Activated T-helper 2 cell treated with anti-CD3 and anti-CD28 coated beads, Interferon-gamma antibody, Interleukin-2, Interleukin-4, amounts not matched to agents 10 μg/mL and 5 μg/mL and 100 μg/mL, durations not matched to agents 14 hours and 24 hours and 36 hours (primary cell): ENCODE measurements at places on chromosomes 13 and 19. TPM values are rescaled to one million over a fixed set of nuclear protein-coding genes. Genes with fewer than 3 reads are reported as not detected.

The ATP8B3 gene
- 11.3 and 11.5 TPM in 2 replicates for total RNA-seq

GRCh38 chr13:48531416-48532255 is 1.2 kb downstream of the RCBTB2 start:
- peak; percentile 21 for DNase-seq

DNA sequence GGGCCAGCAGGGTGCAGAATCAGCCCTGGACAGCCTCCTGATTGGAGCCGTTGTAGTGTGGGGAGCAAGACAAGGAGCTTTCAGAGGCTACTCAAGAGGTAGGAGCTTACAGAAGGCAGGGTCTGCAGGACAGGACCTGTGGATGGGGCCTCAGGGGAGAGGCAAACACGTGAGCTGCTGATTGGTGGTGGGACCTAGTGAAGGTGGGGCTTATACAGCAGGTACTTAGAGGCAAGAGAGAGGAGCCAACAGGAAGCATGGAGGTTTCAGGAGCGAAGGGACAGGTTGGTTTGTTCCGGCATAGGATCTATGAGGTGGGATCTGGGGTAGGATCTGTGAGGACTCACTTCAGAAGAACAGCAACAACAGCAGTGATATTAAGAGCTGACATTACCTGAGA is 32.4 kb downstream of the ZSWIM4 start:
- DNase-seq, result no peak

The EFNA2 gene
- not detected in 2 replicates for total RNA-seq

The ADGRE3 gene
- total RNA-seq, result not detected in 2 replicates

GRCh38 chr13:106532111-106532929 is 3.1 kb downstream of the EFNB2 start:
- no peak for DNase-seq

The IGFL4 gene
- not detected in 2 replicates for total RNA-seq

DNA sequence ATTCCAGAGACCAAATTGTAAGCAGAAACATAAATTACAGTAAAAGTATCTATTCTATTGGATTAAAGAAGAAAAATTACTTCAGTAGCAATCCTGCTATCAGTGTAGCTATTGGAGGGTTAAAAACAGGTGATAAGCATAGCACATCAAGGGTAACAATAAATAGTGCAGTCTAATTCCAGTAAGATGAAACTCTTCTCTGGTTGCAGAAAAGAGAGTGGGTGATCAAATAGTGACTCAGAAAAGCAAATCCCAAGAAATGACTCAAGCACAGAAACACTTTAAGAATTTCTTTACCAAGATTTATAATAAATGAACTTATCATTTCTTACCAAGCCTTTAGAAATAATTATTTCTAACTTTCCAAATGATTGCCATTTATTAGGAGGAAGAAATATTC is 135.7 kb downstream of the LMO7 start:
- DNase-seq, result no peak

GRCh38 chr19:5903624-5904351 is at the start of gene NDUFA11:
Gene NDUFA11, minus strand, starts transcription at chr19:5903790. Its CDS starts 82 bp downstream, at chr19:5903708.
- peak; percentile 96 for DNase-seq

- DNase-seq, result no peak
These were observed at the start of gene ASPDH for GRCh38 chr19:50513746-50514345. Gene ASPDH, minus strand, starts transcription at chr19:50513913. Its CDS starts 90 bp downstream, at chr19:50513823.

The WDR62 gene
- total RNA-seq, result 22.3 and 22.5 TPM in 2 replicates

The SLC7A9 gene
- 0.21 TPM in 1 of 2 replicates, not detected in the other for total RNA-seq

The FTL gene
- 646 and 658 TPM in 2 replicates for total RNA-seq

- no peak for DNase-seq
These were observed 1893.9 kb downstream of the PCDH9 start for GRCh38 chr13:65336087-65336749.

DNA sequence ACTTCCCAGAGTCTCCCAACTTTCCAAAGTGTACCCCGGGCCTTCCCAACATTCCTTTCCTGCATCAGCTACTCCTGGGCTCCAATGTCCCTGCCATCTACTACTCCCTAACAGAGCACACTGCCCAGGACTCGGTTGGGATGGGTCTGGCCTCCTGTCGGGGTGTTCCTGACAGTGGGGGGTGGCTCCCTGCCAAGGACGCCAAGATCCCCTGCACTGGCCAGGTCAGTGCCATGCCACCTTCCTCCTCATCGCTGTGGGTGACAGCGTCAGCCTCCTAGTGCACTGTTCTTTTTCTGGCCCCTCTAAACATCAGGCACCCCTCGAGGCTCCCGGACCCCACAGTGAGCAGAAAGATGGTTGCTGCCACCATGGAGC is 13.8 kb downstream of the EPS15L1 start:
- DNase-seq, result no peak

DNA sequence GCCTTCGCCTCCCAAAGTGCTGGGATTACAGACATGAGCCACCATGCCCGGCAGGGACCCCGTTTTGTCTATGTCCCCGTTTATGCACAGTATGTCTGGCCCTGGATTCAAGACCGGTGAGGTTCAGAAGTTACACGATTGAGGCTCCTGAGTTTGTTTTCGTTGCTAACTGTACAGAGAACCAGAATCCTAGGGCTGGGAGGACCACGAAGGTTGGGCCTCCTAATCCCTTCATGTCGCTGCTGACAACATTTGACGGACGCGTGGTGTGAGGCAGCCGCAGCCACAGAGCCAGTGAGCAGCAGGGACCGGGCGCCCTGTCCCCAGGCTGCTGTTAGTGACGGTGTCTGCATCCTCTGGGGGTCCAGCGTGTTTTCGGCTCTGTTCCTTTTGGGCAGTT is 91.4 kb downstream of the ATP11A start:
- no peak for DNase-seq

GRCh38 chr13:90246687-90247345 is 1100.7 kb upstream of the MIR17HG start:
- DNase-seq, result no peak

The ADM5 gene
- 7.2 and 7.3 TPM in 2 replicates for total RNA-seq

DNA sequence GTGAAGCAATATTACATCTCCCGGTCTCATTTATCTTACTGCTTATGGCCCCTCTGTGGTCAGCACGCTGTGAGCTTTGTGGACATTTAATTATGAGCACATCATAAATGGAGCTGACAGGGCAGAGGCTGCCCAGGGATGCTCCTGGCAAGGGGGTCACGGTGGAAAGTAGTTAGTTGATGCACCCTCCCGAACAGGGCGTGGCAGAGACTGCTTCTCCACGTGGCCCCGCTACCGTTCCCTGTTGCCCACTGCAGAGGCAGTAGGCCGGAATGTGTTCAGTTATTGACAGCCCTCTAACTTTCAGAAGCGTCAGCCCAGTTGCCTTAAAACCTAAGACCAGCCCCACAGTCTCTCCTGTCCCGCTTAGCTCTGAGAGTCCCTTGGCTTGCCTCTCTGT is 180.3 kb upstream of the ZNF507 start:
- DNase-seq, result no peak

GRCh38 chr19:49097453-49098288 is 12.4 kb downstream of the SNRNP70 start:
- DNase-seq, result peak; percentile 69

DNA sequence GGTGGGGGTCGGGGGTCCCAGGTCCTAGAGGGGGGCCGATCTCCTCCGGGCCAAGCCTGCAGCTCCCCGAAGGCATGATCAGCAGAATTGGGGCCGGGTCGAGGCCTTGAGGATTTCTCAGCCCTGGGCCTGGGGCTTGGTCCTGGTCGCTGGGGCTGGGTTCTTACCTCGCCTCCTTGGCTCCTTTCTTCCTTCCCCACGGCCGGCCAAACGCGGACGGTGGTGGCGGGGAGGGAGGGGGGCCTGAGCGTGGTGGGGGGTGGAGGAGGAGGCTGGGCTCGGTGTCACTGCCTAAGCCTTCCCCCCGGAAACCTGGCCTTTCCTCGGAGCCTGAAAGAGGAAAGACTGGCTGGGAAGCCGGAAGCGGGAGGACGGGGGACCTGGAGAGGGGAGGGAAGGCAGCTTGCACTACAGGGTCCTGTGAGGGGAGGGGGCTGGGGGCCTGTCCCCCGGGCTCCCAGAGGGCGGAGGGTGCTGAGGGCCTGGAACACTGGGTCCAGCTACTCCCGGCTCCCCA is at the start of gene ZNF579:
Gene ZNF579, minus strand, starts transcription at position 221 of the 517 bp plus-strand sequence. CDS start 1,209 bp downstream, outside the sequence.
- peak; percentile 68 for DNase-seq

The APBA3 gene
- total RNA-seq, result 45.4 and 50.0 TPM in 2 replicates

GRCh38 chr13:113091211-113091771 is 14.3 kb upstream of the F7 start:
- no peak for DNase-seq

- DNase-seq, result no peak
These were observed 12.4 kb upstream of the JUND start for GRCh38 chr19:18293642-18294466.

DNA sequence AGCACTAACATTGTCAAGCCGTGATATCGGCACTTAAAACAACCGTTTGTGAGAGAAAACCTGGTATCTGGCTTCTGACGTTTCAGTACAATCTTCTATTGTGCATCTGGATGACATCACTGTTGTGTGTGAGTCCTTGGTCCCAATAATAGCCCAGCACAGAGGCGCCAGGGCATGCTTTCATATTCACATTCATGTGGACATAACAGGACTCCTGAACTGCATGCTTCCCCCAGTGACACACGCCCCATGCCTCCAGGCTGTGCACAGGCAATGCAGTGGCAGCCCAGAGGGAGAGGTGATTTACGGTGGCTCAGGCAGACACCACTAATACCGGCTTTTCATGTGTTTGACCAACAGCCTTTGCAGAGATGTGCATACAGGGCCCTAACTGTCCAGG is 58.1 kb downstream of the MRPL57 start:
- no peak for DNase-seq

GRCh38 chr13:110214637-110215036 is 92.3 kb downstream of the COL4A1 start:
- no peak for DNase-seq

The RUBCNL gene
- 0.76 and 1.1 TPM in 2 replicates for total RNA-seq

DNA sequence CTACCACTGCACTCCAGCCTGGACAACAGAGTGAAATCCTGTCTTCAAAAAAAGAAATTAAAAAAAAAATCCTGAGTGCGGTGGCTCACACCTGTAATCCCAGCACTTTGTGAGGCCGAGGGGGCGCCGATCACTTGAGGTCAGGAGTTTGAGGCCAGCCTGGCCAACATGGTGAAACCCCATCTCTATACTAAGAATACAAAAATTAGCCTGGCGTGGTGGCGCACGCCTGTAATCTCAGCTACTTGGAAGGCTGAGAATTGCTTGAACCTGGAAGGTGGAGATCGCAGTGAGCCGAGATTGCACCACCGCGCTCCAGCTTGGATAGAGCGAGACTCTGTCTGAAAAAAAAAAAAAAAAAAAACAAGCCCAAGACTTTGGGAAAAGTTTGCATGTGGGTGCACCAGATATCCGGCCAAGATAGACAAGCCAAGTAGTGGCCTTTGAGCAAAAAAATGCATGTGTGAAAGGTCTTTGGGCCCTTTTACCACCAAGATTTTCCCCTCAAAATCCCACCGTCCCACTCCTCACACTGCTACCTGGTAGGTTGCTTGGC is 5.7 kb downstream of the DNAJB1 start:
- no peak for DNase-seq

The ZNF723 gene
- total RNA-seq, result not detected in 2 replicates

The CASP14 gene
- total RNA-seq, result not detected in 2 replicates

The SMIM44 gene
- not detected in 2 replicates for total RNA-seq

The HSH2D gene
- 42.3 and 43.5 TPM in 2 replicates for total RNA-seq

- DNase-seq, result no peak
These were observed 41.2 kb upstream of the TPM4 start for GRCh38 chr19:16034958-16035560.

DNA sequence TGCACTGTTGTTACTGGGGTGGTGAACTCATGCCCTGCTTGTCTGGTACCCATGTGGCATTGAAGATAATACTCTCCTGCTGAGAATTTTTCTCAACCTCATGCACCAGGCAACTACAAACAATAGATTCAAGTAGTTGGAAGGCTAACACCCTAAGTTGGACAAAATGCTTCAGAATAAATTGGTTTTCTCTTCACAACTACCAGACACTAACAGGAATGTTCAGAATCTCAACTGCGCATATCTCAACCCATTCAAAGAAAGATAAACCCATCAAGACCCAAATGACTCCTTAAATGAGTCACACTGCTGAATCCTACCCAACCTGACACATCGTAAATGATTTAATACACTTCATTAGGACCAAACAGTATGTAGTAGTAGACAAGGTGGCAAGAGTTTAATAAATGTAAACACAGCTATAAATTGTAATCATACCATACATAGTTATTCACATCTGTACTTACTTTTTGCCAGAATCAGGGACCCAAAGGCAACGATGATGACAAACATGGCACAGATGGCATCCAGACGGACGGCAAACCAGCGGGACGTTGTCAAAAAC is 227.4 kb downstream of the ABCC4 start:
- no peak for DNase-seq

The ZFP14 gene
- 2.0 and 2.4 TPM in 2 replicates for total RNA-seq

DNA sequence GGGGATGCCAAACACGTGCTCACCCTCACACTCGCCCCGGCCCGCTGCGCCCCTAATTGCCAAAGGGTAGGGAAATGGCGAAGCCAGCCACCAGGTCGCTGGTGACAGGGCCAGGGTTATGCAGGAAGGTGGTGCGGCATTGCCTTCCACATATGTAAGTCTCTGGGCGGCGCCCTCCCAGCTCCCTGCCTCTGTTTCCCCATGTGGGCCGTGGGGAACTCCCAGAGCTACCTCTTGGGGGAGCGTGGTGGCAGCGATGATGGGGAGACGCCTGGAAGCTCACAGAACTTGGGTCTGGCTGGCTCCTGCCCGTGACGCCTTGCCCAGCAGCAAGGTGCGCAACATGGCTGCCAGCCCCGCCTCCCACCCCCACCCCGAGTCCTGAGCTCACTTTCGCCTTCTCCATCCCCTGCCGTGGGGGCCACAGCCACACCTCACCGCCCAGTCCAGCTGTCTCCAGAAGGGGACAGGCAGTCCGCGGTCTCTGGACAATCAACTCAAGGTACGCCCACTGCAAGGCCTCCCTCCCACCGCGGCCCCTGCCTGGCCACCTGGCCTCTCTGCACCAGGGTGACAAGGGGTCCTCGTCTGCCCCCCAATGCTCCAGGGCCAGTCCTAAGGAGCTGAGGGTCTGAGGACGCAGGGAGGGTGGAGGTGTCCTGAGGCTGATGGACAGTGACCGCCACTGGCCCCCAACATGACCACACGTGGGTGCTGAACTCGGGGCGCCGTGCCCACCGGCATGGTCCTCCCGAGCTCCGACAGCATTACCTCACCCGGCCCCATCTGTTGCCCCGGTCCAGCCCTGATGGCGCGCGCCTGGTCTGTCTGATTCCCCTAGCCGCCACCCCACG is 6.6 kb downstream of the C19orf25 start:
- DNase-seq, result no peak

The CD37 gene
- total RNA-seq, result 141 TPM in 2 replicates
